LoVo (cell line): ENCODE measurements at places on chromosomes 6 and 20.
A peak's percentile ranks its signal among the peaks of the same experiment; 100 is the strongest.

GRCh38 chr20:55067158-55067825 is 591.9 kb downstream of the DOK5 start:
- no peak for DNase-seq

- DNase-seq: no peak
Measured at GRCh38 chr6:102327697-102328225, 934.3 kb downstream of the GRIK2 start.

DNA sequence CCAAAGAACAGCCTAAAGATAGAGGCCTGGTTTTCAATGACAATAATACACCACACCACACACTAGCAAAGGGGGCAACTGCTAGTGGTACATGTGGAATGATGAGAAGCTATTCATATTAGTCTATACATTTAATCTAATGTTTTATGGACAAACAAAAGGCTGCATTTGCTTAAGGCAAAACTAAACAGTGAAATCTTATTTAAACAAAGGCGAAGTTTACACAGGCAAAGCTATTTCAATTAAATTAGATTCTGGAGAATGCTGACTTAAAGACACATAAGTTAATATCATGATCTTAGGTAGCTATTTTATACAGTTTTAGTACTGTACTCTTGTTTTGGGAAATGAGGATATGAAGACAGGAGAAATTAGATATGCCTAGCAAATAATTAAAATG is 53.9 kb upstream of the SIM1 start:
- no peak for DNase-seq

DNA sequence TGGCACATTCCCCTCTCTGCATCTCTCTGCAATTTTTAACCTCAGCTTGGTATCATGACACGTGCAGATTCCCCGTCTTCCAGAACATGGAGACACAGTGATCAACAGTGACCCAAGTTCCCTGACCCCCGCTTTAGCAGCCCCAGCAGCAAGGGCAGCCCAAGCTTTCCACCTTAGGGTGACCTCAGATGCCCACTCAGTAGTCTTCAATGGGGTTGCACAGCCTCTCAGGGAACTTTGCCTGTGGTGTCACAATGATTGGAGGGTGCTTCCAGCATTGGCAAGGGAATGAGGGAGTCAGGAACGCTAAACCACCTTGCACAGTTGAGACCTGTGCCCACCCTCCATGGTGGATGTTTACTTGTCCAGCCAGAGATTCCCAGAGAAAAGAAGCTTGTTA is 287.1 kb upstream of the CDH4 start:
- no peak for DNase-seq

- no peak for DNase-seq
Measured at GRCh38 chr6:93784794-93785693, 365.7 kb upstream of the EPHA7 start.

DNA sequence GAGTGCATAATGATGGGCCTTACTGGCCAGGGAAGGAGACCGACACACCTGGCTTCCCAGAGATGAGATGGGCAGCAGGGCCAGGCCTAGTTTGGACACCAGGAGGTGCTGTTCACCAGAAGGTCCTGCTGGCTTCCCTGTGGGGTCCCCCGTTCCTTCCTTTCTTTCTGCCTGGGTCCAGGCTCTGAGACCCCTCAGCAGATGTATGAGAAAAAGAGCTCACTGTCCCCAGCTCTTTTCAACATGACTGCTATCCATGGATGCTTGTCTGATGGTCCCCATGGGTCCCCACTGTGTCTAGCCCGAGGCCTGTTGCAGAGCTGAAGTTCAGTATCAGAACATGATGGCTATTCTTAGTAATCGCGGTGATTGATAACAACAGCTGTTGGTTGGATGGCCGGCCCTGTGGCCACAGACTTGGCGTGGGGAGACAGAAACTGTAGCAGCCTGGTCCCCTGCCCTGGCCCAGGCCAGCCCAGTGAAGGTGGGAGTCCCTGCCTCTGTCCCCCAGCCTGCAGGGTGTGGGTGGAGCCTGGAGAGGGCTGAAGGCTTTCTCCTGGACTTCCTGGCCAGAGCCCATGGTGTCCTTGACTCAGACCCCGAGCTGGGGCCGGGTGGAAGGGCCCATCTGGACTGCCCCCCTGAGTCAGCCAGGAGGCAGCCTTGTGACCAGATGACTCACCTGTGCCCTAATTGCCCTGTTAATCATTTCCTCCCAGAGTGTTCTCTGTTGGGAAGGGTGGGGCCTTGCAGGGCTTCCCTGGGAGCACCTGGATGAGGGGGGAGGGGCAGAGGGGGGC is 9.9 kb upstream of the BAK1 start:
- DNase-seq: peak; percentile 91

DNA sequence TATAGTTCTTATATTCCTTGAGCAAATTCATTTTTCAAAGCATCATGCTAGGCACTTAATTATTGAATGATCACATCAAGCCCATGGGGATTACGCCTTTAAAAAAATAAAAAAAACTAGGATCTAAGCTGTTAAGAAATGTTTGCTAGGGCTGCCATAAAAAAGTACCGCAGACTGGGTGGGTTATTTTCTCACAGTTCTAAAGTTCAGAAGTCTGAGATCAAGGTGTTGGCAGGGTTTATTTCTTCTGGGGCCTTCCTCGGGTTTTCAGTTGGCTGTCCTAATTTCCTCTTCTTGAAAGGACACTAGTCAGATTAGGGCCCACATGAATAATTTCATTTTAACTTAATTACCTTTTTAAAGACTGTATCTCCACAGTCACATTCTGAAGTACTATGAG is 165.6 kb upstream of the RIMS1 start:
- DNase-seq: no peak

GRCh38 chr6:48098923-48099322 is 12.1 kb downstream of the PTCHD4 start:
- no peak for DNase-seq

DNA sequence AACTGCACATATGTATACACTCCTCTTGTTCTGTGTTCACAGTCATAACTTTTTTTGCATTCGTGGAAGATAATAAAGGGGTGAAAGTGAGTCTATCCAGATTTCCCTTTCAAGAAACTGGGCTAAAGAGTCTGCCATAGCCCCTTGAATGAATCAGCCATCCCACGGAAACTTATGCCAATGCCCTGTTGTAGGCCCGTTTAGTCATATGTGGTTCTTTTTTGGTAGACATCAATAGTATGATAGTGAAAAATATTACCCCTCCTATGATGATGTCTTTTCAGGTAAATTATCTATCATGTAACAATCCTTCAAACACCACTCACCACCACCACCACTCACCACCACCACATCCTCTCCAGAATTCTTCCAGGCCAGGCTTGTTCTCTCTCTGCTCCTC is 99.9 kb upstream of the MYLIP start:
- DNase-seq: no peak

DNA sequence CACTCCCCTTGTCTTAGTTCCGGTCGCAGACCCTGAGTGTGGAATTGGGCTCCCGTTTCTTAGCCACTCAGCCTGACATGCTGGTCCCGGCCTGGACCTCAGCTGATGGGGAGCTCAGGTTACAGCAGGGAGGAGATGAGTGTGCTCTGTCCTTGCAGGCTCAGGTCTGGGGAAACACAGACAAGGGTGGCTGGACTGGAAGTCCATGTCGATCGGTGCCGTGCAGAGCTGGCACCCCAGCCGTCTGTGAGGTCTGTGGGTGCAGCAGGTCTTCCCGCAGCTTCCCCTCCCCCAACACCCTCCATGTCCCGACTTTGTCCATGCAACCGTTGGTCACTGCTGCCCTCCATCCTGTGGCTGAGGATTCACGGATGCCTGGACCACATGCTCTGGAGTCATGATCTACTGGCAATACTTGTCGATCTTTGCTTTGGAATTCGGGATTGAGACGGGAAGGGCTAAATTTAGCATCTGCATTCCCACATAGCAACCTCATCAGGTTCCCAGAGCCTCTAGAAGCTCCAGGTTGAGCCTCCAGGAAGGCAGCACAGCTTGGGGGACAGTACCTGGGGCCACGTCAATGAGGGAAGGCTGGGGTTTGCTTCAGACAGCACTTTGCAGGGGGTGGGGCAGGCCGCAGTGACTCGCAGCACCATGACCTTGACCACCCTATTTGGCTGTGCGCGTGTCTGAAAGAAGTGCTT is 118.8 kb downstream of the PSMB1 start:
- no peak for DNase-seq

DNA sequence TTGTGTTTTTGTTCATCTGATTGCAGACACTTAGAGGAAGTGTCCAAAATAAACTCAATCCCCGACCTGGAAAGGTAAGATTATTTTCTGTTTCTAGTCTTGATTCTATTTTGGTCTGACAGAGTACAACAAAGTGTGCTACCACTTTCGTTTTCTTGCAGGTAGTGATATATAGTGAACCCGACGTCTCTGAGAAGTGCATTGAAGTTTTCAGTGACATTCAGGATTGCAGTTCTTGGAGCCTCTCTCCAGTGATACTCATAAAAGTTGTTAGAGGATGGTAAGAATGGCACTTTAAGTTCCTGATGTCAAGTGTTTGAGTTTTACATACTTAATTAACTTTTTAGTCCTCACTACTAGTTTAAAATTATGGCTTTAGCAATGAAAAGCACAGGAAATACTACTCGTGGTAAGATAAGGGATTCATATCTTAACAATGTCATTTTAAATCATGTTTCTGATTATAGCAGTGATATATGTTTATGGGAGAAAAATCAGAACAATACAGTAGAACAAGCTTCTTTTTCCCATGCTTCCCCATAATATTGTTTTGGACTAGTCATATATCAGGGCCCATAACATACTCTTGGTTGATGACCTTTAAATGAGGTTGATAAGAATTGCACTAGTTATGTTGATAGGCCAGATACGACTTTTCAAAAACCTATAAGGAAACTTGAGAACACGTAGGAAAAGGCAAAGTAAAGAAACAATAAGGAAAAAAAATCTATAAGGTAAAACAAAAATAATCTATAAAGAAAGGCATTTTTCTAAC is 104.0 kb downstream of the RTN4IP1 start:
- DNase-seq: peak; percentile 49

DNA sequence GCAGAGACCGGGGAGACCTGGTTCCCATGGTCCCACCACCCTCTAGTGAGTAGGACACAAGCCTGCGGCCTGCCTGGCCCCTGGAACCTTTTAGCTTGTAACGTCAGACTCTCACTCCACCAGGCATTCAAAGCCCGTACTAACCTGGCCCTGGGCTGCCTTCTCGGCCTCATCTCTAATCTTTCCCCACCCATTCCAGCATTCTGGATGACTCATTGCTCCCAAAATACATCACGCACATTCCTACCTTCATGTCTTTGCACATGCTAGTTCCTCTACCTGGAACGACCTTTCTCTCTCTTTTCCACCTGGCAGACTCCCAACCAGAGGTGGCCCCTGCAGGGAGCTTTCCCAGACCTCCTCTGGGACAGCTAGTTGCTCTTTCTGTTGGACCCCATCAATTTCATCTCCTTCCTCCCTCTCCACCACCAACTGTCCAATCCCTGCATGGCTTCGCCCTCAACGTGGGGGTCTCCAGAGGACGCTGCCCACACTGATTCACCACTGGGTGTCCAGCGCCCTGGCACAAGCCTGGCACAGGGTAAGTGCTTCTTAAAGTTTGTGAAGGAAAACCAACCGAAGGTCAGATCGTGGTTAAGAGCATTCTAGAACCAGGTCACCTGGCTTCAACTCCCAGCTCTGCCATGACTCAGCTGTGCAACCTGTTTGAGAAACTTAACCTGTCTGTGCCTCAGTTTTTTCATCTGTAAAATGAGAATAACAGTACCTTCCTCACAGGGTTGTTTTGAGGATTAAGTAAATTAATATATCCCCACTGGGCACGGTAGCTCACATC is 35.2 kb downstream of the JPH2 start:
- DNase-seq: peak; percentile 65

- peak; percentile 81 for DNase-seq
Measured at GRCh38 chr20:47493175-47493962, 8.3 kb upstream of the NCOA3 start.

- no peak for DNase-seq
Measured at GRCh38 chr20:21702553-21703470, 2.7 kb upstream of the PAX1 start.

- DNase-seq: no peak
Measured at GRCh38 chr6:22271081-22271480, 25.8 kb downstream of the PRL start.

DNA sequence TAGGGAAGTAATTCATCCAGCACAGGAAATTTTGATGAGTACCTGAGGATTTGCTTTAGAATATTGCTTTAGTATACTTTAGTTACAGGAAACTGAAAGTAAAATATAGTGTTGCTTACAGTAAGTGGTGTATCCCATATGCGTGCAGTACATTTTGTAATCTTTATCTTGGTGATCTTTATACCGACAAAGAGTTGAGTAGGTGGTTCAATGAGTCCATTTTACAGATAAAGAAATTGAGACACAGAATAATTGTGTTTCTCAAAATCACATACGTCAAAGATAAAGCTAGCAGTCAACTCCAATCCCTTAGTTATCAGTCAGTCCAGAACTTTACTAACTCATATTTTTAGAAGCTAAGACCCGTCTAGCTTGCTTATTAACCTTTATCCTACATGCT is 65.8 kb upstream of the E2F3 start:
- DNase-seq: no peak

DNA sequence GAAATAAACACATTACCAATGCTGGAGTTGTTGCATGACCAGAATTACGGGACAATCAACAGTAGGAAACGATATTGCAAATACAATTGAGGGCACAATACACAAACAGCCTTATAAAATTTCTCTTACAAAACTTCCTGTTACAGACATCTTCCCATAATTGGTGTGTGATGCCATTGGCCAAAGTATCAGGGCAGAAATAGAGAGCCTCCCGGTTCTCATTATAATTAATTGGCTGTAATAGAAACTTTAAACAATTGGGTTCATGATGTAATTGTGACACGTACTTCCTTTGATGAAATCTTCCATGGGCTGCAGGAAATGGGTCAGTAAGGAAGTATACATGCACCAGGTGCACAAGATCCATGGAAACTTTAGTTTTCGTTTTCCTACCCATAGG is 40.3 kb upstream of the RALGAPA2 start:
- no peak for DNase-seq

- DNase-seq: peak; percentile 51
Measured at GRCh38 chr6:24205020-24205492, 79.0 kb downstream of the NRSN1 start.

DNA sequence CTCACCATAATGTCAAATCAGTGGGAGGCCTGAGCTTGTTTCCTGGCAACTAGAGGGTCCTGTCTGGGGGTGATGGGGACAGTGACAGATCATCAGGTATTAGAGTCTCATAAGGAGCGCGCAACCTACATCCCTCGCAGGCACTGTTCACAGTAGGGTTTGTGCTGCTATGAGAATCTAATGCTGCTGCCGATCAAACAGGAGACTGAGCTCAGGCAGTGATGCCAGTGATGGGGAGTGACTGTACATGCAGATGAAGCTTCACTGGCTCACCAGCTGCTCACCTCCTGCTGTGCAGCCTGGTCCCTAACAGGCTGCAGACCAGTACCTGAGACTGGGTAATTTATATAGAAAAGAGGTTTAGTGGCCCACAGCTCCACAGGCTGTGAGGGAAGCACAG is 147.3 kb downstream of the TTLL2 start:
- DNase-seq: no peak
